ENCODE measurements at places on chromosomes 4 and X.

DNA sequence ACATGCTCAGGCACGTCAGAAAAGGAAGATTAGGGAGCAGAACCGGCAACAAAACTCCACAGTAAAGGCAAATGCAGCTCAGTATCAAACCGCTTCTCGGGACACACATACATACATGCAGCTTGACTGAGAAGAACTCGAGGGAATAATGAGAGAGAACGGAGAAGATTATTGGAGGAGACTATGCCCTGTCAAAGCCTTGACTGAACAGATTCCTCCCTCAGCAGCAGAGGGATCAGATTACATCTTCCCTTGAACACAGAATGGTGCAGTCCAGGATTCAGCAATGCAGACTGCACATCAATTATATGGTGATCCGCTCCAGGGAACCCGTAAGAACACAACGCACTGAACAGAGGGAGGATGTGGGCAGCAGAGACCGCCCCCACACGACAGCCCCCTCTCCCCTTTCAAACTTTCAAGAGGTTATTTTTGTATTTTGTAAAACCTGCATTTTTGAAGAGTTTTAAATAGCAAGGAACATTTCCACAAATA, 183.2 kb downstream of the FBXW7 start:
- DNase-seq: no peak

DNA sequence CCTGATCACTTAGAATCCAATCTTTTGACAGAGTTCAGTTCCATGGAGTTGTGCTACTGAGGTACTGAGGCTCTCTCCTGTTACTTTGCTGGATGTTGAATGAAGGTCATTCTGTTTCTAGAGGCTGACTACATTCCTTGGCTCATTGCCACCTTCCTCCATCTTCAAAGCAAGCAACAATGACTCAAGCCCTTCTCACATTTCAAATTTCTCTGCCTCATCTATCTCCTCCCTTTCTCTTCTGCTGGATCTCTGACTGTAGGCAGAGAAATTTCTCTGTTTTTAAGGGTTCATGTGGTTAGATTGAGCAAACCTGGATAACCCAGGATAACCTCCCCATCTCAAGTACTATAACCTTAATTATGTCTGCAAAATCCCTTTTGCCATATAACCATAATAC, 775.4 kb downstream of the STPG2 start:
- no peak for DNase-seq

DNA sequence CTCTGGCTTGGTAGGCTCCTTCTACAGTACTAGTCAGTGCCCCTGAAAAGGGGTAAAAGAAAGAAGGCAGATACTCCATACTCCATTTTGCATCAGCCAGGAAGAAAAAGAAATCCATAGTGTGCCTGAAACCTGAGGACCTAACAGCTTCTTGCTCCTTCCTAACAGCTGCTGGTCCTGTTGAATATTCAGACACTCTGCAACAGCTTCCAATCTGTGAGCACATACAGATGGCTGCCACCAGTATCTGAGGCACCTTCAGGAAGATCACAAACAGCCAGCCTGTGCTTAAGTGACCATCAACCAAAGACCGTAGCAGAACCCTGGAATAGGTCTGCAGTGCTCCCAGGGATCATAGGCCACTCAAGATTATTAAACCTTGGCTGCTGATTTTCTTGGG, 4.3 kb downstream of the GIMD1 start:
- no peak for DNase-seq

GRCh38 chrX:4277122-4277521, 563.7 kb upstream of the PRKX start:
- DNase-seq: no peak

DNA sequence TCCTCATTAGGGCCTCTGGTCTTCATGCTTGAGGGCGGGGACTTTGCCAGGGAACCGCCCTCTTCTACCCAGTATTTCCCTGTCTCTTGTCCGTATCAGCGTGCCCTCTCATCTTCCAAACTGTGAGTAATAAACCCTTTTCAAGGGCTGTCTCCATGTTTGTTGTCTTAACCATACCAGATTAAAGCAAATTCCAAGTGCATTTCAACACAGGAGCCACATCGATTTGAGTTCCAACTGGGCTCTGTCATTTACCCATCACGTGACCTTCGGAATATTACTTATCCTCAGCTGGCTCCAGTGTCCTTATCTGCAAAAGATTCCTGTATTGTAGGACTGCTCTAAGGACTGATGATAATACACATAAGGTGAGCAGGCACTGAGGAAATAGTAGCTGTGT, 6.4 kb upstream of the PHEX start:
- DNase-seq: no peak

- DNase-seq: no peak
Observed at GRCh38 chr4:176435901-176436292, 116.1 kb downstream of the SPCS3 start.

DNA sequence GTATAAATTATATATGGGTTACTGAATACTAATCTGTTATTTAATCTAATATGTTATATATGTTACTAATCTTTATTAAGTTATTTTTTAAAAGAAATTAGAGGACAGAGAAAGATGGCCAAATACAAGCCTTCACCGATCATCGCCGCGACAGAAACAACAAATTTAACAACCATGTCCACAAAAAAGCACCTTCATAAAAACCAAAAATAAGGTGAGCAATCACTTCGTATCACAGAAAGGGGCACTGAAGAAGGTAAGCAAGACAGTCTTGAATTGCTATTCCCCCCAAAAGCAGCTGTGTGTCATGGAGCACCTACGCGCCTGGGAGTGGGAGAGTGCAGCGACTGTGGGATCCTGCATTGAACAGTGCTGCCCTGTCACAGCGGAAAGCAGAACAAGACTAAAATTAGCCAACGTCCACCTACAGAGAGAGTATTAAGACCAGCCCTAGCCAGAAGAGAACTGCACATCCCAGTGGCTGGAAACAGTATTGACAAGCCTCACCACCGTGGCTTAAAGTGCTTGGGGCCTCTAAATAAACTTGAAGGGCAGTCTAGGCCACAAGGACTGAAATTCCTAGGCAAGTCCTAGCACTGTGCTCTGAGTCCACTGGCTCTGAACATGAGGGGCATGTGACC, 38.5 kb downstream of the LRBA start:
- DNase-seq: no peak

DNA sequence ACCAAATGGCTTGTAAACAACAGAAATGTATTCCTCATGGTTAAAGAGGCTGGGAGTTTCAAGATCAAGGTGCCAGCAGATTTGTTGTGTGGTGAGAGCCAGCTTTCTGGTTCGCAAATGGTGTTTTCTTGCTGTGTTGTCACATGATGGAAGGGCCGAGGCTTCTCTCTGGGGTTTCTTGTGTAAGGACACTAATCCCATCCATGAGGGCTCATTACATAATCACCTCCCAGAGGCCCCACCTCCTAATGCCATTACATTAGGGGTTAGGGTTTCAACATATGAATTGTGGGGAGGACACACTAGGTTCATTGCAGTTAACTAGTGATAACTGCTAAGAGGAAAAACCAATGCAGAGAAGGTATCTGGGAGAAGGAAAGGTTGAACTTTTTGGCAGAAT, 103.5 kb upstream of the ENPEP start:
- DNase-seq: no peak

- no peak for DNase-seq
Observed at GRCh38 chr4:1260418-1261106, 11.6 kb upstream of the CTBP1 start.

DNA sequence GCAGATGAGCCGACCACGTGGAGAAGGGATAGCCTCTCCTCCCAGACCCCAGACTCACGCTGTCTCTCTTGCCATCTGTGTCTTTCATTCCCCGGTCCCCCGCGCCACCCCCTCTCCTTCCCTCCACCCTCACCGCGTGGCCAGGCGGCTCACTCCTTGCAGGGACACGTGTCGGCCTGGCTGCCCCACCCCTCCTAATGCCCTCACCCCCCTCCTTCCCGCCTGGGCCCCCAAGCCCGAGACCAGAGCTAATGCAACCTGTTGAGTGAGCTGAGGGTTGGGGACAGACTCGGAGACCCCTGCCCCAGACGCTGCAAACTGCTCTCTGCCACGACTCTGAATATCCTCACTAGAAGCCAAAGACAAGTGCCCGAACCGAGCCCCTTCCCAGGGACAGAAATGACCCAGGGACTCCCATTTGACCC, 1.8 kb downstream of the SLC38A5 start:
- DNase-seq: peak; percentile 36

DNA sequence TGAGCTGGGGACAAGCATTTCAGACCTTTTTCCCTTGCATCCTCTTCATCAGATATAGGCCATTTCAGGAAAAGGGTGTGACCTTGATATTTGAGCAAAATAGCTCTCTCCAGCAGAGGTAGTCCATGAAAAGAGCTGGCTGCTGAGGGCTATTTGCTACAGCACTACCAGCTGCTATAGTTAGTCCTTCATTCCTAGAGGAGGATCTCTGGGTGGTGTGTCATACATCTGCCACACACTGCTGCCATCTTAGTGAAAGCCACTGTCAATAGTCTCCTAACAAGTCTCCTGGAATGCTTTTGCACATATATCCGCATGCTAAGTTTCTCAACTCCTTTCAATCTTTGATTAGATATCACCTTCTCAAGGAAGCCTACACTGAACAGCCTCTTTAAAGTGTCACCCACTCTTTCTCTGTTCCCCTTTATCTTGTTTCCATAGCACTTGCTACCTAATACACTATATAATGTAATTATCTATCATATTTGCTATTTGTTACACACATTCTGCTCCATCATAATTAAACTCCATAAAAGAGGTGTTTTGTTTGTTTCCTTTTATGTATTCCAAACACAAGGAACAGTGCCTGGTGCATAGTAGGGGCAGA, 131.9 kb downstream of the TBC1D19 start:
- DNase-seq: no peak

- DNase-seq: no peak
Observed at GRCh38 chr4:134388351-134388750, 186.8 kb upstream of the PABPC4L start.

- DNase-seq: no peak
Observed at GRCh38 chrX:52576946-52577345, 60.1 kb upstream of the XAGE1B start.

DNA sequence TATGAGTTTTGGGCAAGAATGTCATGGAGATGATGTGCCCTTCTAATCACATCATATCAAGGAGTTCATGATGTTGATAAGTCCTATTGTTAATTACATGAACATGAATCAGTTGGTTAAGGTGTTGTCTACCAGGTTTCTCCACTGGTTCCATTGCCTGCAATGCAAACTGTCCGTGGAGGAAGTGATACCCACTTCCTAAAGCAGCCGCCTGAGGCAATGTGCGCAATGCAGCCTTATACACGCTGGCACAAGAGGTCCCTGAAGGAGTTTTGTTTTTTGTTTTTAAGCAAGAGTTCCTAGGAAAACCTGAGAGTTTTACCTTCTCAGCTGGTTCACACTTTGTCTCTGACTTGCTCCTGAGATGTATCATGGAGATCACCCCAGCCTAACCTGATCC, 5.9 kb upstream of the GPKOW start:
- DNase-seq: no peak

DNA sequence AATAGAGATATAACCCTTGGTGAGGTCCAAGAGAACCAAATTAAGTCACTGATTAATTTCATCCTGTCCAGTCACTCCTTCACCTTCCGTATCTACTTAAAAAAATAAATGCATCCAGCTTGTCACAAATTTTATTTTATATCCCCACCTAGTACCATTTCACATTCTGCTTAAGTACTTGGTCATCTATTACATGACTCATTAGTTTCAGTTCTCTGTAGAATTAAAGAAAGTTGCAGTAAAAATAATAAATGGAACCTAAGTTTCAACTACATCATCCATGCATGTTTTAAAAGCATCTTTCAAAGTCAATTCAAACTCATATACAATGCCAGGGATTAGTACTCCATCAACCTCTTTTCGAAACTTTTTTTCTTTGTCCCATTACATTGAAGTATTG, 130.2 kb downstream of the SH2D1A start:
- no peak for DNase-seq

DNA sequence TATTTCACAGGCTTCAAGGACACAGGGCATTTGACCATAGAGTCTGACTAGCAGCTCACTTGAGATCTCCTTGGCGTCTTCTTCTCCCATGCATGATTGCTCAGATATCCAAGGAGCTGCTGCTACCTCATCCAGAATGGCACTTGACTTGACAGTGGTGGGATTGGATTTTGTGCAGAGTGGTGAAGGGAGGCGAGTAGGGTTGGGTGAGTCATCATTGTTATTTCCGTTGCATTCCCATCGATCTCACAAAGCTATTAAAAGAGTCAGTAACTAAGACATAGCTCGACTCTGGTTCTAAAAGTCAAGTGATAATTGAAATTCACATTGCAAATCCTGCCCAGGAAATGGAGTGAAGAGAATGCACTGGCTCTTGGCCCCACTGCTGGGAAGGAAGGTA, 27.7 kb downstream of the NHSL2 start:
- no peak for DNase-seq

- DNase-seq: no peak
Observed at GRCh38 chr4:65831828-65832227, 161.5 kb upstream of the EPHA5 start.

DNA sequence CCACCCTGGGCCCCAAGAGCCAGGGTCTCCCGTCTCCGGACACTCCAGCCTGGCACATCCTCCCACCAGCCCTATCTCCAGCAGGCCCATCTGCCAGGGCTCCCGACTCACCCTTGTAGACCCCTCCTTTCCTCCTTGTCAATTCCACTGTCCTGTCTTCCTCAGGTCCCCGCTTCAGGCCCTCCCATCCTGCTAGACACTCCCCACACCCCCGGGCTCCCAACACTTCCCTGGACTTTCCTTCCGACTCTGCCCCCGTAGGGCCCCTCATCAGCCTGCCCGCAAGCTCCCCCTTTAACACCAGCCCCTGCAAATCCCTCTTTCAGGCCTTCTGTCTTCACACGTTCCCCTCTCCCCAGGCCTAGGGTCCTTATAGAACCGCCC, 1.1 kb downstream of the PRAF2 start:
- DNase-seq: no peak

DNA sequence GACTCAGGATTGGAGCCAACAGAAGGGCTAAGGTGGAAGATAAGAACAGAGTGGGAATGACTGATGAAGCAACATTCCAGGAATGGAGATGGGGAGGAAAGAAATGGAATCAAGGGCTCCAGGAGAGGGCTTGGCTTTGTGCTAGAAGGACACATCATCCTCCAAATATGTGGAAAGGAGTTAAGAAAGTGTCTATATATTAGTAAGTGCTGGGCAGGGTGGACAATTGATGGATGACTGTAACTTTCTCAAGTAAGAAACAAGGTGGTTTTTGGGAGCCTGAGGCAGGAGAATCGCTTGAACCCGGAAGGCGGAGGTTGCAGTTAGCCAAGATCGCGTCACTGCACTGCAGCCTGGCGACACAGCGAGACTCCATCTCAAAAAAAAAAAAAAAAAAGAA, 71.6 kb upstream of the NFKB1 start:
- no peak for DNase-seq

DNA sequence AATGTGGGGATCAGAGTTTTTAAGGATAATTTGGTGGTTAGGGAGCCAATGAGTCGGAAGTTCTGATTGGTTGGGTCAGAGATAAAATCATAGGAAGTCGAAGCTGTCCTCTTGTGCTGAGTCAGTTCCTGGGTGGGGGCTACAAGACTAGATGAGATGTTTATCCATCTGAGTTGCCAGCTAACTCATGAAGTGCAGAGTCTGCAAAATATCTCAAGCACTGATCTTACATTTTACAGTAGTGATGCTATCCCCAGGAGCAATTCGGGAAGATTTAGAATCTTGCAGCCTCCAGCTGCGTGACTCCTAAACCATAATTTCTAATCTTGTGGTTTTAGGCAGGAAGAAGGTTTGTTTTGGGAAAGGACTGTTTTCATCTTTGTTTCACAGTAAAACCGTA, 565.8 kb upstream of the SPANXN1 start:
- DNase-seq: no peak
